Fibroblast of lung (primary cell): ENCODE measurements at places on chromosomes 13 and 19.

DNA sequence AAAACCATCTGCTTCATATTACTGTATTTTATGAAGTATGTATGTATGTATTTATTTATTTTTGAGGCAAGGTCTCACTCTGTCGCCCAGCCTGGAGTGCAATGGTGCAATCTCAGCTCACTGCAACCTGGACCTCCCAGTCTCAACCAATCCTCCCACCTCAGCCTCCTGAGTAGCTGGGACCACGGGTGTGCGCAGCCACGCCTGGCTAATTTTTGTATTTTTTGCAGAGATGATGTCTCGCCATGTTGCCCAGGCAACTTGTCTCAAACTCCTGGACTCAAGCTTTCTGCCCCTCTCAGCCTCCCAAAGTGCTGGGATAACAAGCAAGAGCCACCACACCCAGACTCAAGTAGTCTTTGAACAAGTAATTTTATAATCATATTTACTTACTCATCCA lies 5.5 kb downstream of the KATNAL1 start:
- DNase-seq = no peak

- peak; percentile 65 for DNase-seq
These were observed 13.9 kb downstream of the APLP1 start for GRCh38 chr19:35882114-35882832.

DNA sequence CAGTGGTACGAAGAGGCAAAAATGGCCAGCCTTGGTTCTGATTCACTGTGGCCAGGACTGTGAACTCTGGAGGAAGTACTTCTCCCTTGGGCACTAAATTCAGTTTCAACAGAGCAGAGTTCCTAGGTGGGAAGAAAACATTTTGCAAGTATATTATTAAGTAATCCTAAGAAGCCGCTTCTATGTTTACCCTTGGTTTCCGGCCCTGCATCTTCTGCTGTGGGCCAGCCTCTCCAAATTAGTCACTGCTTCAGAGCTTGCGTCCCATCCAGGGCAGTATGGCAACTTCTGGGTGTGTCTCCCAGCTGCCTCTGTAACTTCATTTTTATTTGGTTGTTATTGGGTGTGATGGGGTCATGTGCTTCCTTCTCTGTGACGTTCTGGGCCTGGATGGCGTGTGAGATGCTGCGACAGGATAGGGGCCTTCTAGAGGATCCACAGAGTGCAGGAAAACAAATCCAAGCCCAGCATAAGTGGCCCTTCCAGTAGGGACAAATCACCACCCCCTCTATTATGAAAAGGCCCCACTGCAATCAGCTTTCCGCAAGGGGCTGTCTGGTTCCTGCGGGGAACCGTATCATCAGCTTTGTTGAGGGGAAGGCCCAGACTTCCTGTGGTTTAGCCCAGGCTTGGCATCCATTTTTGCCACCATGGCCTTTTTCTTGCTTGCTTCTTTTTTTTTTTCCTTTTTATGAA lies 55.1 kb upstream of the C1QTNF9 start:
- no peak for DNase-seq

DNA sequence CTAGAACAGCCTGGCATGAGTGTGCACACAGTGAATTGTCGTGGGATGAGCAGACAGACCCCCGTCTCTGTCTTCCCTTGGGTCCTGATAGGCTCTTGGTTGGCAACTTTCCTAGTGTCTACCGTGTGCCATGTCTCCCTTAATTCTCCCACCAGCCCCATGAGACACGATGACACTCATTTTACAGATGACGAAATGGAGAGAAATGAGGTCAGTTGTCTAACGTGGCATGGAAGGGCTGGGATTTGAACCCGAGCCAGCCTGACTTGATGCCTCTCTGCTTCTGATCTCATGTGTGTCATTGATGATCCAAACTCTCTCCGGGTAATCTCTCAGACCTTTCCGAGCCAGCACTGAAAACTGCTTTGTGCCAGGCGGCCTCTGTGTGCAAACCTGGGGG lies 8.4 kb upstream of the KLK14 start:
- DNase-seq = no peak

GRCh38 chr19:44782729-44783128 lies 5.0 kb downstream of the CBLC start:
- no peak for DNase-seq

DNA sequence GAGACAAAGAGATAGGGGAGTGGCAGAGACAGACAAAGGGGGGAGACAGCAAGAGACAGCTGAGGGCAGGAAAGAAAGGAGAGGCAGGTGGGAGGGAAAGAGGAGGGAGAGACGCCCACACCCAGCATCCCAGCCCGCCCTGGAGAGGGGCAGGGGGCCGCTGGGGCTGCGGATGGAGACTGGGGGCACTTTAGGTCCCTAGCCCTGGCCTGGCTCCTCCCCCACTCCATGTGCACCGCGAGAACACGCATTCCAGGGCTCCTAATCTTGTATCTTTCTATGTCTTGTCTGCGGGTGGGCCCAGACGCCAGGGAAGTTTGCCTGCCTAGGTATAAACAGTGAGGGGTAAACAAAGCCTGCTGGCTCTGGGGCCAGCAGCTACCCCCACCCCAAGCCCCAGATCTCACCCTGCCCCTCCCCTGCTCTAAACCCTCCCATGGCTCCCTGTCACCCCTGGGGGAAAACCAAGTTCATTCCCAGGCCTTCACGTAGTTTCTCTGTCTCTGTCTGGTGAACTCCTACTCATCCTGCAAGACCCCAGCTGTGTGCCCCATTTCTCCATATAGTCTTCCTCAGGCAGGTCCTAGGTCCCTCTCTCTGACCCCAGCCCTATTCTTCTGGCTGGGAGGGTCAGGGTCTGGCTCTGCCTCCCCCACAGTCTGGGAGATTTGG lies 5.7 kb downstream of the TLE5 start:
- no peak for DNase-seq

- no peak for DNase-seq
These were observed 8.6 kb upstream of the HIPK4 start for GRCh38 chr19:40398417-40399131.

DNA sequence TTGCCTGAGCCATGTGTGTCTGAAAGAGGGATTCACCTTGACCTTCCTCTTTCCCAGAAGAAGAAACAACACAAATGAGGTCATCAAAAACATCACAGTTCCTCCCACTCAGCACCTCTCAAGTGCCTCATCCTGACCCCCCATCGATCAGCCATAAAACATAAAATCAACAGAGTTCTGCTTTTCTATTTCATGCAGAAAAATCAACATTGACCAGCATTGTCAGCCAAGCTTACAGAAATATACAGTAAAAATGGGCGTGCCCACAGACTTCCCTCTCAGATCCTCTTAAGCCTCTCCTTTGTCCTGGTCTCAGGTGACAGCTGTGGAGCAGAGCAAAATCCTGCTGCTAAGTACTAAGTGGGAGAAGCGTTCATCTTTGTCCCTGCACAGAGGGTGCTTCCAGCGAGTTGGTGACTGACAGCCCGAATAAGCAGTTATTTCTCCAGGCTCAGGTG lies 213.3 kb downstream of the OLFM4 start:
- no peak for DNase-seq

DNA sequence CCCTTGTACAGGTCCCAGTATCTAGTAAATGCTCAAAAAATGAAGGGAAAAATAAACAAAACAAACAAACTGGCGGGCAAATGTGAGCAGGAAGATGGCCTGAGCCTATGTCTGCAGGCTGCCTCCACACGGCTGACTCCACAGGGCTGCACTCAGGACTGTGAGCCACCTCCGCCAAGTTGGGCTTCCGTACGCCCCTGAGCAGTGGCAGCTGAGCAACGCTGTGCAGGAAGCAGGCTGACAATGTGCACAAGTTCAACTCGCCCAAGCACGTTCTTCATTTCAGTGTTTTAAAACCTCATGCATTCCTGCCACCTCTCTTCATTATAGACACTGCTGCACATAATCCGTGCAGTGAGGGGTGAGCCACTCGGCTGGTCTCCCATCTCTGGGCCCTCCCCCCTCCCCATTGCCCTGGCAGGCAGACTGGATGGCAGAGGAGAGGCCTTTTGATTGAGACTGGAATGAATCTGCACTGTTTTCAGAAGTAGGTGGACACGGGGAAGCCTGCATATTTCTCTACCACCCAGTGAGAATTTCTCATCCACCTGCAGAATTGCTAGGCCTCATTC lies 915.3 kb downstream of the UQCRFS1 start:
- no peak for DNase-seq

DNA sequence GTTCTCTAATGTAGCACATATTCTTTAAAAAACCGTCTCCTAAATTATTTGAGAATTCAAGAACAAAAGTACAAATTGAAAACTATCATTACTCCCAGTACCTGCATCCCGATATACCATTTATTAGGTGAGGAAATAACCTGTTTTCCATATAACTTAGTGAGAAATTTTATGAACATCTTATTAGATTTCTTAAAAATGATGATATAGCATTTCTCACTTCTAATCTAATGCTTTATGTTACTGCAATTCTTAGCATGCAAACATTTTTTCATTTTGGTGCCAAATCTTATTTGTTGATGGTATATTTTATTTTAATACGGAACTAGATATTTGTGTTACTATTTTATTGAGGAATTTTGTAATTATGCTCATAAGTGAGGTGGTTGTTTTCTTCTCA lies 1321.3 kb upstream of the SLC10A2 start:
- DNase-seq = no peak

DNA sequence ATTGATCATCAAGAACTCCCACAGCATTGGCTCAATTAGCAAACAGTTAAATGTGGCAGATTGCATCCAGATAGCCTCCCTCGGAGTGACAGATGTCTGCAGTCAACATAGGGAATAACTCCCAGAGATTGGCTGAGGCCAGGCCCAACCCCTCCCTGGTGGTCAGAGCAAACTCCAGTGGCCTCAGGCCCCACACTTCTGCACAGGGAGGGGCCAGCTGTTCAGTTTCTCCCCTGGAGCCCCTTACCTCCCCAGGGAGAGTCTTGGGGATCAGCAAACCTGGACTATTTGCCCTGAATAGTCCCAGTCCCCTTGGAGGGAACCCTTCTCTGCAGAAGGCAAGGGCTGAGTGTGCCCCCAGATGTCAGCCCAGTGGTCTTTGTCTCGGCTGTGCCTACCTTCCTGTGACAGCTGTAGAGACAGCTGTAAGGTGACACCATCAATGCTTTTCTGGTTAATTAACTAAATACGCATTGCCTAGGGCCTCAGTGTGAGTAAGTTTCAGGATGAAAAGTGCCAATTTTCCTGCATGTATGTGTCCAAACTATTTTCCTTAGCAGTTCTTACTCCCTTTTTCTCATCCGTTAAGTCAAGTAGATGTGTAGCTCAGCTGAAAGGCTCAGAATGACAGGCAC lies 102.7 kb upstream of the UQCRFS1 start:
- DNase-seq = no peak

DNA sequence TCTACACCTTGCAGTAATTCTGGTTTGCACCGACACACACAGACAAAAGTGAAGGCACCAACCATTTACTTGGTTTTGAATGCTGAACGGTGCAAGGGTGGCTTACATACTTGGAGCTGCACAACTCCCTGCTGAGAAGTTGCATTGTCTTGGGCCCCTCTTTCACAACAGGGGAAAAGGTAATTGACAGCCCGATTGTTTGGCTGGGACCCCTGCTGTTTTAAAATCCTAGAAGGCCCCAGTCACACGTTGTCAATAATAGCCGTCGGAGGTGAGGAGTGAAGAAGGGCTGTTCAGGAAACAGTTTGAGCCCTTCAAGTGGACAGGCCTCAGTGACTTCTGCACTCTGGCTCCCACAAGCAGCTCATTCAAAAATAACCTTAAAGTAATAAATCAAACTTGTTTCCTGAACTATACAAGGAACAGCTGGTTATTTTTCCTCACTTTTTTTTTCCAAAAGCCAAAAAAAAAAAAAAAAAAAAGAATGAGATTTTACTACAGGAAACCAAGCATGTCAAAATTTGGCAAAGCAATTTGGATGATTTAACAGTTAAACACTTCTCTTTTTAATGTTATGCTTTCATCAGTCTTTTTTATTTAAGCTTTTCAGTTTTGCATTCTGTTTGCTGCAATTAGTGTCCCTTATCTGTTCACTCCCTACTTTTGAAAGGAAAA lies 19.0 kb upstream of the SPRY2 start:
- DNase-seq = peak; percentile 73

- DNase-seq = no peak
These were observed 11.7 kb upstream of the TMEM255B start for GRCh38 chr13:113747291-113747833.

DNA sequence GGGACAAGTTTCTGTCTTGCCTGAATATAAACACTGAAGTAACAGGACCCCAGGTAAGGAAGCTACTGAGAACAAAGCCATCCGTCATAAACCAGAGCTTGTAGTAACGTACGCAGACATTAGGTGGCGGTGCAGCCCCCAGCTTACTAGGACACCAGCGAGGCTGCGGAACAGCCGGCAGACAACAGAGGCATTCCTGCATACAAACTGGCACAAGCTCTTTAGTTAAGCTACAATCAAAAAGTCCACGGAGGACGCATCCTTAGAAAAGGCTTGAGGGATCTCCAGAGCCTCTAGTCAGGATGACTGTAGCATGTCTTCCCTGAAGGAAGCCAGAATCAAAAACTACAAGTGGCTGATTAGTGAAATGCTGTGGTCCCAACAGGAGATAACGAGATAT lies 26.2 kb downstream of the ZNF160 start:
- peak; percentile 43 for DNase-seq

DNA sequence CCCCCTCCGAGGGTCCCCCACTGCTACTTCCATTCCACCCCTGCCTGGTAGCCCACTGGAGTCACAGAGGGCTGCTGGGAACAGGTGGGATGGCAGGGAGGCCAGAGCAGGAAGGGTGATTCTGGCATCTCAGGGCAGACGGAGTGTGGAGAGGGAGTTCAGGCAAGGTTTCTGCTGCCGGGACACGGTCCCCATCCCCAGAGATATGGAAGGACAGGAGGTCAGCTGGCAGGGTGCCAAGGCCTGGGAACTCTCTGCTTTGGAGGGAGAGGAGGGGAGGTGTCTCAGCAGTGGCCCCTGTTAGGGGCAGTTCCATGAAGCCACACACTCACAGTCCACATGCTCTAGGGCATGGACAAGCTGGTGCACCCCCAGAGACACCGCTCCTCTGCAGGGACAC lies 68.1 kb downstream of the CHST8 start:
- no peak for DNase-seq

- no peak for DNase-seq
These were observed 83.3 kb downstream of the CRYL1 start for GRCh38 chr13:20442375-20442774.

DNA sequence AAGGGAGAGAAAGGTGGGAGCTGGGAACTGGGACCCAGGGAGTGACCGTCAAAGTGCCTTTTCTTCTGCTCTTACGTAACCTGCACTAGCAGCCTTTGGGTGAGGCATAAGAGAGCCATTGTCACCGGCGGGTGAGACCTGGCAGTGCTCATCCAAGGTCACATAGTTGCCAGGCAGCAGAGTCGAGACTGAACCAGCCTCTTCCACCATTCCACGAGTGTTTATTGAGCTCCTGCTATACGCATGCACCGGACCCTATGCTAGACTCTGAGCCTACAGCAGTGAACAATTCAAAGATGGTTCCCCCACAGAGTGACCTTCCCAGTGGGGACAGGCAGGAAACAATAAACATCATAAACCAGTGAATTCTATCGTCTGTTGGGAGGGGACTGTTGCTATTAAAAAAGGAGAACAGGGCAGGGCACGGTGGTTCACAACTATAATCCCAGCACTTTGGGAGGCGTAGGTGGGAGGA lies 18.6 kb upstream of the STRN4 start:
- DNase-seq = no peak

DNA sequence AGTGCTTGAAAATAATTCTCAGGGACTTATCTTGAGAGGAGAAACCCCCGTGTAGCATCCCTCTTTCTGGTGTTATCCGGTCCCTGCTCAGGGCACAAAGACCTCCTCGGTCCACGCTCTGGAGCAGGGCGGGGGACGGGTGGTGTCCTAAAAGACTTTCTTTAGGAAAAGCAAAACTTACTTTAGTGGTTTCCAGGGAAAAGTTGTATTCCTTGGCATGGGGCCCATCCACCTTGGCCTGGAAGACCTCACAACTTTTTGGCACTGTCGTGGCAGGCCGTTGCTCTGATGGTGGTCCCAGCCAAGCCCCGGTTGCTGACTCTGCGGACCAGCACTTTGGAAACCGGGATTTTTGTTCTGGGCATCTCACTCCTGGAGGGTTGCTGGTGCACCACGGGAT lies 2.7 kb downstream of the AMER2 start:
- no peak for DNase-seq
